ENCODE measurements at places on chromosomes 3 and 15.

GRCh38 chr3:107993771-107994170 lies 97.1 kb downstream of the CD47 start:
- DNase-seq = no peak

GRCh38 chr3:51610708-51611107 lies 60.3 kb upstream of the TEX264 start:
- DNase-seq = no peak

GRCh38 chr3:158220575-158220974 lies 110.7 kb downstream of the RSRC1 start:
- no peak for DNase-seq

DNA sequence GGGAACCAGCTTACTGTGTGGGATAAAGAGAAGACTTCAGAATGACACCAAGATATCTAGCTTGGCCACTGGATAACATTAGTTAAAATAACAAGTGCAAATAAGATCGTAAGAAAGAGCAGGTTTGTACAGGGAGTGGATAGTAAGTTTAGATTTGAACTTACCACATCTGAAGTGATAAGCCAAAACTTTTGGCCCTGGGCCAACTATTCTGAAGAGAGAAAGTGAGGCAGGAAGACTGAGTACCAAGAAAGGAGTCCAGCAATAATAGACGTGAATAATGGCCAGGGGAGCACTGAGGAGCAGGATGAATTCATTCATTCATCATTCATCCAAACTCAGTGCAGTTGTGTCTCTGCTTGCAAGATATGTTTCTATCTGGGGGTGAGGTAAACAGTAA lies 122.9 kb downstream of the PDE8A start:
- DNase-seq = no peak

- peak; percentile 12 for DNase-seq
Measured at GRCh38 chr15:48641416-48641815, 4.1 kb downstream of the FBN1 start.

DNA sequence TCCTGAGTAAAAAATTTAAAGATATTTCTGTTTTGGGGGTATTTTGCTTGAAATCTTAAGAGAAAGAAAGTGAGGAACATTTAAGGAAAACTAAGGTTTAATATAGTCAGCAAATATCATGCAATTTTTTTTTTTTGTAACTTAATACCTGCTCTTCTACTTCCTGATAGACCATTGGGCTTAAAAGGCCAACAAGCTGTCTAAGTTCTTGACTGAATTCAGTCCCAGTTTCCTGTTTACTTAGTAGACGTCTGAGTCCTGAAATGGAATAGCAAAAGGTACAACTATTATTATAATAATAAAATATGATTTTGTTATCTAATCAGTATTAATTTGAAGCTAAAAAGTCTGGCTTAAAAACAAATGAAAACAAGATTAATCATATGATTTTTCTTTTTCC lies 37.9 kb downstream of the IQCB1 start:
- no peak for DNase-seq

DNA sequence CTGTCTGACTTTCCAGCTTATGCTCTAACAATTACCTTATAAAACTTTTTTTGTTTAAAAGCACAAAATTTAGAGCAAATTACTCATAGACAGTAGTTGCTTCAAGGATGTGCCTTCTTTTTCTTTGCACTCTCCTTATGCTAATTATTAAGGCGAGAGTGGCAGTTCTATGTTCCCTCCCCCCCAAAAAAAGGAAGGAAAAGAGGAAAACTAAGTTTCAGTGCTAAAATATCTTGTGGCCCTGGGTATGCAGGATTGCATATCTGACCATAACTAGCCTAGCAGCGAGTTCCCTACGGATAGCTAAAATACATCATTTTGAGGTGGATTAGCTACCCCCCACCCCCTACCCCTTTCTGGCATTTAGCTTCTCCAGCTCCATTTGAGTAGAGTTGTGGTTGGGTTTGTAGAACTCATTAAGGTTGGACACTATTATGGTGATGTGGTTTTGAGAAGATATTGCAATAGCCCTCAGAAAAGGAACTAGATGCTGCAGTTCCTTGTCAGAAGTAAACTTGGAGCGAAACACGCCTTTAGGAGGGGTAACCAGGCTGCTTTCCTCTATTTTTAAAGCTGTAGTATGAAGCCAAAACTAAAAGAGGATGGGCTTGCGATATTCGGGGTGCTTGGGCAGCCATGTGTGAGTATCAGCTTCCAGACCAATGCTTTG lies 174.6 kb downstream of the AKAP13 start:
- DNase-seq = no peak

- peak; percentile 24 for DNase-seq
Measured at GRCh38 chr3:126261037-126261436, 80.7 kb upstream of the ALDH1L1 start.

DNA sequence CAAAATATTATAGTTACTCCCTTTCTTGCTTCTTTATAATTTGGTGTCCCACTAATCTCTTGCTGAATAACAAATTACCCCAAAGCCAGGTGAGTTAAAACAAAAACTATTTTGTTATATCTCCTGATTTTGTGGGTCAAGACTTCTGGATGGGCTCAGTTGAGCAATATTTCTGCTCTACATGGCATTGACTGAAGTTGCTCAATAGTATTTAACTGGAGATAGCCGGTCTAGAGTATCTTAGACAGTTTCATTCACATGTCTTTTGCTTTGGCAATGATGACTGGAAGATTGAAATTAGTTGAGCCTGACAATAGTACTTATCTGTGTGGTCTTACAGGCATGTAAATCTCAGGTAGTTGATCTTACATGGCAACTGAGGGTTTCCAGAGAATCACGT lies 51.0 kb upstream of the TP63 start:
- DNase-seq = no peak

DNA sequence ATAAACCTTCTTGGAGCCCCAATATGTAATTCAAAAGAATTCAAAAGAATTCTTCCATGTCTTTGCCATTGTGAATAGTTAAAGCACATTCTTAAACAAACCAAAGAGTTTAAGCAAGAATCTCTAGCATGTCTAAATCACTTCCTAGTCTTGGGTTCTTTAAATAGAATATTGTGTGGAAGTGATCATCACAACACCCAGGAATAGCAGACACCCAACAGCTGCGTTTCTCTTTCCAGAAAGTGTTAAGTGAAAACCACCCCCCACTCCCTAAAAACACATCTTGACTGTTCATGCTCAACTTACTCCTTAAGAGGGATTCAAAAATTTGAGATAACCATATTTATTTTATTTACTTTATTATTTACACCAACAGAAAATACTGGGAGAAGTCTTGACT lies 24.1 kb upstream of the CAPN7 start:
- no peak for DNase-seq

- DNase-seq = no peak
Measured at GRCh38 chr15:67092752-67093503, 27.5 kb downstream of the SMAD3 start.

- no peak for DNase-seq
Measured at GRCh38 chr3:123139522-123139921, 62.2 kb upstream of the SEC22A start.

GRCh38 chr15:65130941-65131340 lies 2.7 kb downstream of the PDCD7 start:
- no peak for DNase-seq

GRCh38 chr3:116966649-116967048 lies 257.1 kb downstream of the TUSC7 start:
- no peak for DNase-seq

DNA sequence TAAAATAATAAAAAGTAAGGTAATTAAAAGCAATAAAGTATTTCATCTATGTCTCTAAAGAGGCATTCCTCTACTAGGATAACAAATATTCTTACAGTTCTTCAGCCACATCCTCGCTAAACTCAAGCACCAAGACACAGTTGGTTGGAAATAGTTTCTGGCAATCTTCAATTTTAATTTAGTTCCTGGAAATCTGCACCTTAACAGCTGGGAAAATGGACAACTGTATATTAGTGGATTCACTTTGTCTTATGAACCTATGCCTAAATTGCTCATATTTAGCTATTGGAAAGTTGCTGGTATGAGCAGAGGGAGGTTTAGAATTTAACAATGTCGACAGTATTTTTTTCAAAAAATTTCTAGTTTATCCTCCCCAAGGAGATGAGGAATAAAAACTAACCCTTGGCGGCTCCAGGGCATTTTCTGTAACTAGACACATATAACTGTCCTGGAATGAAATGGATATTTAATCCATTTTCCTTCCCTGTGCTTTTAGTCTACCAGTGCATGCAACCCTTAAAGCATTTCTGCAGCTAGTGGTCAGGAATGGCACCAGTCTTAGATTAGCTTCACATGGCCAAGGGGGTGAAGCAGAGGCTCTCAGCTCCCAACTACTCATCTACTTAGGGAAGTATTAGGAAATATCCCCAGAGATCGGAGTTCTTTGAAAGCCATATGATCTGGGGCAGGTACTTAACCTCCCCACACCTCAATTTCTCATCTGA lies 290.0 kb upstream of the THBS1 start:
- no peak for DNase-seq

DNA sequence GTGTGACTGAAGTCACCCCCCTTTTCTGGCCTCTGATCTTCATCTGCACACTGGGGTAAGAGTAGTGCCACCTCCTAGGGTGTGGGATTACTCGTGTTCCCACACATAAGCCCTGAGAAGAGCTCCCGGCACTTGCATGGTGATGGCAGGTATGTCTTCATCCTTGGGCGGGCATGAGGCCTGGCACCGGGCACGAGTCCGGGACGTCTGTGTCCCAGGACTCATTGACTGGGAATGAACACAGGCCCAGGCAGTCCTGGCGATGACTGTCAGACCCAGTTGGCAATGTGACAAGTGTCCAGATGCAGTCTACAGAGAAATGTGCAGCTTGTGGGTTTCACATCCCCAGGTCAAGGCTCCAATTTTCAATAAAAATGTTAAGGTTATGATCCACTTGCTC lies 78.9 kb downstream of the TBC1D2B start:
- no peak for DNase-seq

DNA sequence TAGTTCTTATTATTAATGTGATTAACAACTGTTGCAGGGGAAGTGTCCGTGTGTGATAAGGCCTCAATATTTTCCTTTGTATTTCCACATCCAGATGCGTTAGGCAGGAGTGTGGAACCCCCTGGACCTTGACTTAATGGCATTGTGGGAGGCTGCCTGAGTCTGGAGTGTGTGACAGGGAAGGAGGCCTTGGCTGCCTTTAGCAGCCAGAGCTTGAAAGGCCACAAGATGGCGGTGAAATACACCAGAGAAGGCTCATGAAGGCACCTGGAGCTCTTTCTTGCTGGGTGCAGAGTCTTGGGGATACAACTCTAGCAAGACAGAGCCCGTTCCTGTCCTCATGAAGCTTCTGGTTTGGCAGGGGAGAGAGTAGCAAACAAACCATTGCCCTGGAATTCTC lies 36.9 kb downstream of the POLR2M start:
- no peak for DNase-seq

DNA sequence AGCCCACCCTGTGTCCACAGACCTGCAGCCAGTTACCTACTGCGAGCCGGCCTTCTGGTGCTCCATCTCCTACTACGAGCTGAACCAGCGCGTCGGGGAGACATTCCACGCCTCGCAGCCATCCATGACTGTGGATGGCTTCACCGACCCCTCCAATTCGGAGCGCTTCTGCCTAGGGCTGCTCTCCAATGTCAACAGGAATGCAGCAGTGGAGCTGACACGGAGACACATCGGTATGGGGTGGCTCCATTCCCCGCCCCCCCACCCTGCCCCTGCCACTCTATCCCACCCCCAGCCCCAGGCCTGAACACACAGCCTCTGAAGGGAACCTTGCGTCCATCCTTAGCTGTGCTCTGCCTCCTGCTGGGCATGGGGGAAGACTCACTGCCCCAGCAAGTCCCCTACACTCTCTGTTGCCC lies 73.2 kb downstream of the AAGAB start:
- DNase-seq = no peak

DNA sequence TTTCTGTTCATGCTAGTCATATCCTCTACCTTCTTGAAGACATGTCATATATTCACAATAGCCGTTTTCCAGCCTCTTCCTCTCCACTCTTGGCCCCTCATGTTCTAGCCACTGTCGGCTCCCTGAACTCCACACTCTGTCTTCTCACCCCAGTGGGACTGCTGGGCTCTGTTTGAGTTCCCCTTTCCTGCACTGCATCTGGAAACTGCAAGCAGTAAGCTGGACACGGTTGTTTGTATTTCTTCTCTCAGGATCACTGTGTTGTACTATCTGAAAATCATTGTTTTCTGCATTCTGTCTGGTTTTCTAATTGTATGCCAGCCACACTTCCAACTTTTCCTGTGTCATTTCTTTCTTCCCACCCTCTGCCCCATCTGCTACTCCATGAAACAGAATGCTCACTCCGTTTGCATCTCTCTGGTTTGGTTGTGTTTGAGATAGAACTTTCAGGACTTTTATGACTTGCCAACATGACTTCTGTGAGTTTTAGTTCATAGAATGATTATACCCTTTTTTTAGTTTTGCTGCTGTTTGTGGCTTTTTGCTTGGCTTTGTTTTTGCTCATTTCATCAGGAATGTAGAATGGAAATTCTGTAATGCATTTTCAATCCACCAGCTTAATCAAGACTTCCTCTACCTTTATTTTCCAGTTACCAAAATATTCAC lies 192.3 kb downstream of the PLCL2 start:
- no peak for DNase-seq

- DNase-seq = no peak
Measured at GRCh38 chr3:119356646-119357045, 62.5 kb downstream of the ARHGAP31 start.

- no peak for DNase-seq
Measured at GRCh38 chr3:142846779-142847577, 41.9 kb downstream of the PCOLCE2 start.

DNA sequence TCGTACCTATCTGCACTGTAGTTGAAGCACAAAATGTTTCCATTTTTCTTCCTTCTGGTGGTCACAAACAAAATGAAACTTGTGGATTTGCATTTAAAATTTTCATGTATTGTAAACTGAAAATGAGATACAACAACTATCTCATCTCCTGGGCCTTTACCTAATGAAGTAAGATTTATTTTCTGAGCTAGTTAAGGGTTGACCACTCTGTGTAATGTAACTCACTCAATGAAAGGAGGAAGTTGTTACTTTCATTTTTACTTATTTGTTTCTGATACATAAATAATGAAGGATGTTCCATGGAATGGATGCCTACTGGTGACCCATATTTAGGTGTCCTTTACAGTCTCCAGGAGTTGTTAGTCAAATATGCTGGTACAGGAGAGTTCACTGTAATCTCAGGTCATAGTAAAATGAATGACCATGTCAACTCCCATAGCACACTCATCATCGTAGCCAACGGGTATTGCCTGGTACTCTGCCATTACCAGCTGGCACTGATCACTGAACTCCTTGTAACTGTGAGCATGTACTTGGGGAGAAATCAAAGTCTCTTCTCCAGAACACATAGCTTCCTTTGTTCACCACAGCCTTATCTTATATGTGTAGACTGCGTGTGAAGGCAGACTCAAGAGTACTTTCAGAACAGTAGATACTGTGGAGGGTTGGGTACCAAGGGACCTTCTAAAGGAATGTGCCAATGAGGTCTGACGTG lies 474.2 kb upstream of the ROBO2 start:
- DNase-seq = no peak

DNA sequence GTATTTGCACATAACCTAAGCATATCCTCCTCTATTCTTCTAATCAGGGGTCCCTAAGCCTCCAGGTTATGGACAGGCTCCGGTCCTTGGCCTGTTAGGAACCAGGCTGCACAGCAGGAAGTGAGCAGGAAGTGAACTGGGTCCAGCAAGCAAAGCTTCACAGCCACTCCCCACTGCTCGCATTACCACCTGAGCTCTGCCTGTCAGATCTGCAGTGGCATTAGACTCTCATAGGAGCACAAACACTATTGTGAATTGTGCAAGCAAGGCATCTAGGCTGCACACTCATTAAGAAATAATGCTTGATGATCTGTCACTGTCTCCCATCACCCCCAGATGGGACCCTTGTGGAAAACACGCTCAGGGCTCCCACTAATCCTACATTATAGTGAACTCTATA lies 9.8 kb downstream of the MSL2 start:
- DNase-seq = no peak

GRCh38 chr3:40771112-40771511 lies 246.4 kb downstream of the ZNF621 start:
- DNase-seq = no peak

Data from cerebellar cortex (tissue), 1 donor.